Activated CD8-positive, alpha-beta T cell treated with anti-CD3 and anti-CD28 coated beads for 36 hours (primary cell): ENCODE measurements at places on chromosomes 13 and 19.

DNA sequence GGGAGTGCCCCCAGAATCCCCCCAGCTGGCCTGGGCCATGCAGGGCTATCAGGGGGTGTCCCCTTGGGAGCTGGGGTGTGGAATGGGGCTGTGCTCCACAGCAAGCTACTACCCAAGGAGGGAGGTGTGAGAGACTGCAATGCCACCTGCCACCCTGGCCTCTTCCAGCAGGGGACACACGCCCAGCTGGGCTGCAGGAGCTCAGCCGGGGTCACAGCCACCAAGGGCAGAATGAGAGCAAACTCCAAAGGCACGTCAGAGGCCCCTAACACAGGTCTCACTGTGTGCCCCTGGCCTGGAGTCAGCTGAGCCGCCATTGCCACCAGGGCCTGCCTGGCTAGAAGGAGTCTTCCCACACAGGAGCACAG lies 55.5 kb downstream of the MLLT1 start:
- no peak overlapping the region for H3K4me3 ChIP-seq
- peaks cover 5% of the 10 kb centered on the region for H3K36me3 ChIP-seq
- DNase-seq = no peak
- no peaks in the 10 kb centered on the region for H3K27me3 ChIP-seq
- H3K27ac ChIP-seq = no peak overlapping the region

GRCh38 chr13:52651897-52652195 lies 790 bp upstream of the SUGT1 start:
- DNase-seq = no peak
- H3K36me3 ChIP-seq = peaks cover 17% of the 10 kb centered on the region
- H3K27ac ChIP-seq = no peak overlapping the region
- H3K4me1 ChIP-seq = peaks cover 20% of the 10 kb centered on the region
- H3K27me3 ChIP-seq = no peaks in the 10 kb centered on the region
- H3K4me3 ChIP-seq = no peak overlapping the region

- no peak overlapping the region for H3K27ac ChIP-seq
- no peaks in the 10 kb centered on the region for H3K36me3 ChIP-seq
- H3K4me1 ChIP-seq = peaks cover 9% of the 10 kb centered on the region
- no peak overlapping the region for H3K4me3 ChIP-seq
Measured at GRCh38 chr19:23410155-23410554, 14.9 kb upstream of the ZNF91 start.

DNA sequence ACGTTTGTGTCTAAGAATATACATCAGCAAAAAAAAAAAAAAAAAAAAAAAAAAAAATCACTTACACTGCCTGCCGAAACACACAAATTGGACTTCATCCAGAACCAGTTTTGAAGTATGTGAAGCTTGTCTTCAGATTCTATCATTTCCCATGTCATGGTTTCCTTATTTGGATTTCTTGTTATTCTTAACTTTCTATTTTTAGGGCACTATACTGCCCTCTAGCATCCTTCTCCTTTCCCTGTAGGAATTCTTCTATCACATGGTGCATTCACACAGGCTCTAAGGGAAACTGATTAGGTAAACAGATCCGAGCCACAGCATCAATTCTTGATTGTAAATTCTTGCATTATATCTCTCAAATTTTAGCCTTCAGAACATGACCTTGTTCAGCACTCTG lies 1507.5 kb downstream of the OLFM4 start:
- H3K36me3 ChIP-seq = no peaks in the 10 kb centered on the region
- H3K4me1 ChIP-seq = no peaks in the 10 kb centered on the region
- no peak overlapping the region for H3K4me3 ChIP-seq
- no peak for DNase-seq
- no peak overlapping the region for H3K27ac ChIP-seq

GRCh38 chr13:67228031-67228430 lies 2.1 kb downstream of the PCDH9 start:
- no peak for DNase-seq
- H3K36me3 ChIP-seq = no peaks in the 10 kb centered on the region
- peaks cover 14% of the 10 kb centered on the region for H3K27me3 ChIP-seq
- no peak overlapping the region for H3K27ac ChIP-seq

- no peaks in the 10 kb centered on the region for H3K36me3 ChIP-seq
- no peak overlapping the region for H3K4me3 ChIP-seq
- no peak for DNase-seq
- H3K27ac ChIP-seq = no peak overlapping the region
- no peaks in the 10 kb centered on the region for H3K27me3 ChIP-seq
- no peaks in the 10 kb centered on the region for H3K4me1 ChIP-seq
Measured at GRCh38 chr13:63910511-63910910, 2494.9 kb upstream of the PCDH20 start.

- H3K36me3 ChIP-seq = no peaks in the 10 kb centered on the region
- peak; percentile 91 for DNase-seq
- peak overlapping the region; percentile 67 for H3K4me3 ChIP-seq
- peaks cover 66% of the 10 kb centered on the region for H3K4me1 ChIP-seq
- peak overlapping the region; percentile 73 for H3K27ac ChIP-seq
- no peaks in the 10 kb centered on the region for H3K27me3 ChIP-seq
Measured at GRCh38 chr13:74287724-74288169, 153.5 kb upstream of the KLF12 start.

- DNase-seq = no peak
- H3K27me3 ChIP-seq = no peaks in the 10 kb centered on the region
- peaks cover 40% of the 10 kb centered on the region for H3K4me1 ChIP-seq
- H3K4me3 ChIP-seq = peak overlapping the region; percentile 88
- peak overlapping the region; percentile 65 for H3K27ac ChIP-seq
Measured at GRCh38 chr13:60398907-60399589, 2.0 kb downstream of the TDRD3 start.

DNA sequence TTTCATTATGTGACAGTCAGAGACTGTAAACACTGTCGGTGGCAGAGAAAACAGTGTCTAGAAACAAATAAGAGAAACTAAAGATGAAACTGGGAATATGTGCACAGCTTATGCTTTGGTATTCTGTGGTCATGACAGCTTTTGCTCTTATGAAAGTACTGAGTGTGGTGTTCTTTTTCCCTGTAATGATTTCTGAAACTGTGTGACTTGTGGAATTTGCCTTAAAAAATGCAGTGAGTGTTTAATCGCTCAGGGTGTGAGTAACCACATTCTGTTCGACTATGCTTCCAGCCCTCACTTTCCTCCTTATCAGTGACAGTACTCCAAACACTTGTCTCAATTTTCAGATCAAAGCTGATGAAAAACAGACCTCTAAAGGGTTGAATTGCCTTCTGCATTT lies 66.9 kb upstream of the DIAPH3 start:
- H3K36me3 ChIP-seq = no peaks in the 10 kb centered on the region
- H3K4me1 ChIP-seq = no peaks in the 10 kb centered on the region
- no peak overlapping the region for H3K27ac ChIP-seq
- H3K4me3 ChIP-seq = no peak overlapping the region

- DNase-seq = peak; percentile 58
- no peaks in the 10 kb centered on the region for H3K36me3 ChIP-seq
- H3K27ac ChIP-seq = no peak overlapping the region
- H3K4me1 ChIP-seq = peaks cover 63% of the 10 kb centered on the region
- no peaks in the 10 kb centered on the region for H3K27me3 ChIP-seq
- no peak overlapping the region for H3K4me3 ChIP-seq
Measured at GRCh38 chr13:24228852-24229458, 68.4 kb downstream of the SPATA13 start.

- no peaks in the 10 kb centered on the region for H3K4me1 ChIP-seq
- no peaks in the 10 kb centered on the region for H3K36me3 ChIP-seq
- H3K27ac ChIP-seq = no peak overlapping the region
- no peaks in the 10 kb centered on the region for H3K27me3 ChIP-seq
- no peak for DNase-seq
Measured at GRCh38 chr13:79966493-79966895, 374.4 kb downstream of the SPRY2 start.
